Effector CD8-positive, alpha-beta T cell (primary cell): ENCODE measurements at places on chromosomes 7 and 10.

DNA sequence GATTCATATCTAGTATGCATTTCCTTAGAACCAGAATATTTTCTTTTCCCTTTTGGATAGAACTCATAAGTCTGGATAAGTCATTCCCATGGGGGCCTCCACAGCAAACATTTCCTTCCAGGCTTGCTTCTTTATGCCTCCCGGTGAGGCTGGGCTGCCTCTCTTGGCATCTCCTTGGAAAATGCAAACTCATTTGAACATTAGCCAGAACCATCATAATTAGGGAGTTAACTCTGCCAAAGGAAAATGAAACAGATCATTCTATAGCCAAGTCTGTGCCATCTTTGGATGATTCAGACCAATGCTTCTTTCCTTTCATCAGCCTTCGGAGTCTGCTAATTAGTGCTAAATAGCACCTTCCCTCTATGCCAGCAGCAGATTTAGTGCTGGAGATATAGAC, 81.1 kb downstream of the PLPP4 start:
- DNase-seq, result no peak

- no peak for DNase-seq
Measured at GRCh38 chr10:106935978-106936451, 228.5 kb downstream of the SORCS1 start.

GRCh38 chr7:116173051-116174028, 37.0 kb upstream of the TES start:
- DNase-seq, result peak; percentile 1

DNA sequence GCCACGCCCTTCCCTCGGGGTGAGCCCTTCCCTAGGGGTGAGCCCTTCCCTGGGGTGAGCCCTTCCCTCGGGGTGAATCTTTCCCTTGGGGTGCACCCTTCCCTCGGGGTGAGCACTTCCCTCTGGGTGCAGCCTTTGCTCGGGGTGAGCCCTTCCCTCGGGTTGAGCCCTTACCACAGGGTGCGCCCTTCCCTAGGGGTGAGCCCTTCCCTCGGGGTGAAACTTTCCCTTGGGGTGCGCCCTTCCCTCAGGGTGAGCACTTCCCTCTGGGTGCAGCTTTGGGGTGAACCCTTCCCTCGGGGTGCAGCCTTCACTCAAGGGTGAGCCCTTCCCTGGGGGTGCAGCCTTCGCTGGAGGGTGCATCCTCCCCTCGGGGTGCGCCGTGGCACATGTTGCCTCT, 34.6 kb upstream of the INSIG1 start:
- no peak for DNase-seq

- no peak for DNase-seq
Measured at GRCh38 chr7:1510780-1511154, 6.6 kb upstream of the INTS1 start.

DNA sequence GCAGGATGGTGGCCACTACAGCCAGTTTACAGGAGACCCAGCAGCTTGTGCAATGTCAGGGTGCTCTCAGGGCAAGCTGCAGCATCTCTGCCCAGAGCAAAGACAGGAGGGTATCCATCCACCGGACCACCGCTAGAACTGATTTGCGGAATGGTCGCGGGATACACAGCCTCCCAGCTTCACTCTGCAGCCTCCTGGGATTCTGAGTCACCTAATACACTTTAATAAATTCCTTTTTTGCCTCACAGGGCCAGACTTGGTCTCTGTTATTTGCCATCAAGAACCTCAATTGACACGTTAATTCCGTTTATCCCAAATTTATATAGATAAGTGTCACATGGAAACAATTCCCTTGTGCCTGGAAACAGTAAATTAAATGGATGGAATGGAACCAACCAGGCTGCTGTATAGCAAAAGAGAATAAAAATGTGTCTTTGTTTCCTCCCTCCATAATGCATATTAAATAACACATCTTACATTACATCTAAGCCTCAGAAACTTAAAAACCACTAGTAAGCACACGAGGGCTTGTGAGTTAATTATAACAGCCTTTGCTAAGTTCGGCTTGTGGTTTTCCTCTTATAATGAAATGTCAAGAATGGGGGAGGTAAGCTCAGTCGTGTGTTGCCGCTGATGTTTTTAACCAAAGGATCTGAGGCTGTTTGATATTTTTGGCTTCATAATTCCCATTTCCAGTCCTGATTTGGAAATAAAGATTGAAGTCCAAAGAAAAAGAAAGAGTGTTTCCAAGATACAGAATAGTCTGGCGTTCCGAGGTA, 52.1 kb downstream of the ADRB1 start:
- DNase-seq, result no peak

GRCh38 chr10:116364868-116365267, 40.6 kb downstream of the CCDC172 start:
- DNase-seq, result no peak

GRCh38 chr7:47610506-47611044, 28.7 kb upstream of the TNS3 start:
- no peak for DNase-seq

DNA sequence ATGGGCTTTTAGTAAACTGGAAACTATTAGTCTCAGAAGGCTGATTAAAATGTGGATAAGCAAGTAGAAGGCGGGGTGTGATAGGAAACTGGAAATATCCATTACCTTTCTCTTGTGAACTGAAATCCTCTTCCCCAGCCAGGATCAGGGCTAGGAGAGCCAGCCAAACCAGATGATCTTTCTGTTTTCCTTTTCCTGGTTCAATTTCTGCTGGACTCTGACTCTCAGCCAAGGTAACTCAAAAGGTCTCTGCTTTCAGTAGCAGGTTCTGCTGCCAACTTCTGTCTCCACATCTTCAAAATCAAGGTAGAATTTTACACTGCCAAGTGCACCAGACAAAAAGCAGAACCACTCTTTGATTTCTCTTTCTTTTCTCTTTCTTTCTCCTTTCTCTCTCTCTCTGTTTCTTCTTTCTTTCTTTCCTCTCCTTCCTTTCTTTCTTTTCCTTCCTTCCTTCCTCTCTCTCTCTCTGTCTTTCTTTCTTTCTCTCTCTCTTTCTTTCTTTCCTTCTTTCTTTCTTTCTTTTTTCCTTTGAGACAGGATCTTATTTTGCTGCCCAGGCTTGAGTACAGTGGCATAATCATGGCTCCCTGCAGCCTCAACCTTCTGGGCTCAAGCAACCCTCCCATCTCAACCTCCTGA, 30.8 kb downstream of the OTUD1 start:
- no peak for DNase-seq

- no peak for DNase-seq
Measured at GRCh38 chr10:29386342-29386999, 97.6 kb downstream of the LYZL1 start.

DNA sequence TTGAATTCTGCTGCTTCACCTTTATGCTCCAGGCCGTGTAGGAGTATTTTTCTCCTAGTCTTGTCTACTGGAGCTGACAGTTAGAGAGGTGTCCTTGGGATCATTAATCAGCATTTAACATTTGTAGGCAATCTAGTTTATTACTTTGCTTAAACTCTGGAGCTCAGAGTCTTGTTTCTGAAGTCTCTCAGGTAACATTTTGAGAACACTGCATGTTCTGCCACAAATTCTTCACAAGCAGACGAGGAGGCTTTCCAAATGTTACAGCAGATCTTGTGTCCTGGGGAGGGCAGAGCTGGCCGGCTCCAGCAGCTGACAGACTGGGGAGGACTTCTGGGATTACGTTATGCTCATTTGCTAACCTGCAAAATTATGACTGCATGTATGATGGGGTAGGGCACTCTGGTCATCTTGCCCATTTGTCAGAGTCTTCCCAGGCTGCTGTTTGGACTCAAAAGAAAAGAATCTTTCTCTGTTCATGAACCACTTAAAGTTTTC, 50.5 kb downstream of the GALNT17 start:
- DNase-seq, result no peak

DNA sequence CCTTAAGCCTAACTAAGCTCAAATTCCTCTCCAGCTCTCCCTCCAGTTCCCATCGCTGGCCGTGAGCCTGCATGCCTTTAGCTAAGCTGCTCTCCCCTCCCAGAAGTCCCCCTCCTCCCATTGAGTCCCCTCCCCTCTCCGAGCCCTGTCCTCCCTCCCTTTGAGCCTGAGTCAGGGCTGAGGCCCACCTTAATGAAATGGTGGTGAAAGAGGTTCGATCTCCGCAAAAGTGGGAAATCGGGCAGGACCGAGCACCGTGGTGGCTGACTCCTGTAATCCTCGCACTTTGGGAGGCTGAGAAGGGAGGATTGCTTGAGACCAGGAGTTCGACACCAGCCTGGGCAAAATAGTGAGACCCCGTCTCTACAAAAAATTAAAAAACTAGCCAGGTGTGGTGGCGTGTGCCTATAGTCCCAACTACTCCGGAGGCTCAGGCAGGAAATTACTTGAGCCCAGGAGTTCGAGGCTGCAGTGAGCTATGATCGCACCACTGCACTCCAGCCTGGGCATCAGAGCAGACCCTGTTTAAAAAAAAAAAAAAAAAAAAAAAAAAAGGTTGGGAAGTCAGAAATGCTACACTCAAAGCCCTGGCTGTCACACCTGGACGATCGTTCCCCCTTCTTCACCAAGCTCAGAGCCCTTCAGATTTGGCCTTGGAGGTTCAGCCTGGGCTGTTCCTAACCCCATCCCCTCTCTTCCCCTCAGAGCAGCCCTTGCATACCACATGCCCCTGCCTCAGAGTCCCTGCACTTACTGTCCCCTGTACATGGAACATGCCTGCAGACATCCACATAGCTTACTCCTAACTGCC, 995 bp upstream of the CLDN3 start:
- no peak for DNase-seq

- DNase-seq, result no peak
Measured at GRCh38 chr10:5978230-5978489, 817 bp upstream of the IL15RA start.

- no peak for DNase-seq
Measured at GRCh38 chr10:104054430-104054829, 31.2 kb downstream of the COL17A1 start.

- no peak for DNase-seq
Measured at GRCh38 chr7:30937416-30937815, 25.8 kb downstream of the AQP1 start.

- DNase-seq, result no peak
Measured at GRCh38 chr10:132488231-132488821, 49.3 kb upstream of the INPP5A start.

DNA sequence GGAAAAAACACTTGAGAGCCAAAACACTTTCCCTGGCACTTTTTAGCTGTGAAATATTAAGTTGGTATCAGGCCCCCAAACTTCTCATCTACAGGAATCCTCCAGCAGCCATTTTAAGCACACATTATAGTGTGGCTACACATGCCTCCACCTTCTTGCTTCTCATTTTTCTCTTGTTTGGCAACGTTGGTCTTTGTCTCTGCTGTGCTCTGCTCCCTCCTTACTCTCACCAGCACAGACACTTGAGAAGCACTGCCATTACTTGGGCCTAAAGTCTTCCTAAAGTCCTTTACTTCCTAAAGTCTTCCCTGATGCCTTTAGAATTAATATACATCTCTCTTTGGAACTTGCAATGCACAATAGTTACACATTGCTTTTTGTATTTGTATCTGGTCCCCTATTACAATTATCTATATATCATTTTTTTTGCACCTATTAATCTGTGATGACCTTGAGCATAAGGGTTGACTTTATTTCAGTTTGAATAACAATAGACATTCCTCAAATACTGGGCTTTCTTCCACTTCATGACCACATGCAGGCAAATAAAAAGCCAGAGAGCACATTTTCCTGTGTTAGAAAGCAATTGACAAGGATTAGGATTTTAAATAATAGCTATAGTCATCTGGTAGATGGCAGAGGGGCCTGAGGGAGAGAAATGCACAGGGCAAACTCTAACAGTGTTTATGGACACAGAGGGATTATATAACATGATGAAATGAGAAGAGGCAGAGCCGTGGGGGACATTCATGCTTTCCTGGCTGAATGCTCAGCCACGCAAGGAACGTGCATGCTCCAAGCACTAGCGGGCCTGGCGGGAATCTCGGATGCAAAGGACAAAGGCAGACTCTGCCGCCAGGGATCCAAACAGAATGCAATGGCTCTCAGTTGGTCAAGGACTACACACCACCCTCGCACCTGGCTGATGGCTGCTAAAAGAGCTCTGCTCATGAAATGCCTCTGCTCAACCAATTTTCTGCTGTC, 99.3 kb downstream of the CDC14C start:
- DNase-seq, result no peak

- DNase-seq, result no peak
Measured at GRCh38 chr7:93212881-93213280, 13.4 kb downstream of the HEPACAM2 start.

DNA sequence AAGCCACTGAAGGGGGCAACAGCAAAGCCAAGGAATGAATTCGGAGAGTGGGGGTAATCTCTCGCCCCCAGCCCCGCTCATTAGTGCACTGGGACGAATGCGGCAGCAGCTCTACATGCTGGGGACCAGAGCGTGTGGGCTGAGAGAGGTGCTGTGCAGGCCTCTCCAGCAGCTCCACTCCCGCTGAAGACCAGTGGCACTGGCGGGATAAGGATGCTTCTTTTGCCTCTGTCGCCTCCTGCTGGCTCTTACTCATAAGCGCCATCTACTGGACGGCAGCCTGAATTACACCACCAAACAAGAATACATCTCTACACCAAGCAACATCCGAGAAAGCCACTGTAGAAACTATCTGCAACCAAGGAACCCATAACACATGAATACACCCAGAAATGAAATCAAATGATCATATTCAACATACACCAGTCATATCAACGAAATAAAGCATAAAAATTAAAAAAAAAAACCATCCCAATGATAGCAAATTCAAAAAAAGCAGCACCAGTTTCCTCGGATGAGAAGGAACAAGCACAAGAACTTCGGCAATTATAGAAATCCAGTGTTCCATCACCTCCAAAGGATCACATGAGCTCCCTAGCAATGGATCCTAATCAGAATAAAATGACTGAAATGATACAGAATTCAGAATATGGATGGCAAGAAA, 79.0 kb upstream of the TMEM168 start:
- peak; percentile 9 for DNase-seq

- no peak for DNase-seq
Measured at GRCh38 chr10:62990126-62990525, 143.0 kb upstream of the NRBF2 start.

GRCh38 chr7:104795086-104795485, 218.9 kb upstream of the KMT2E start:
- no peak for DNase-seq

DNA sequence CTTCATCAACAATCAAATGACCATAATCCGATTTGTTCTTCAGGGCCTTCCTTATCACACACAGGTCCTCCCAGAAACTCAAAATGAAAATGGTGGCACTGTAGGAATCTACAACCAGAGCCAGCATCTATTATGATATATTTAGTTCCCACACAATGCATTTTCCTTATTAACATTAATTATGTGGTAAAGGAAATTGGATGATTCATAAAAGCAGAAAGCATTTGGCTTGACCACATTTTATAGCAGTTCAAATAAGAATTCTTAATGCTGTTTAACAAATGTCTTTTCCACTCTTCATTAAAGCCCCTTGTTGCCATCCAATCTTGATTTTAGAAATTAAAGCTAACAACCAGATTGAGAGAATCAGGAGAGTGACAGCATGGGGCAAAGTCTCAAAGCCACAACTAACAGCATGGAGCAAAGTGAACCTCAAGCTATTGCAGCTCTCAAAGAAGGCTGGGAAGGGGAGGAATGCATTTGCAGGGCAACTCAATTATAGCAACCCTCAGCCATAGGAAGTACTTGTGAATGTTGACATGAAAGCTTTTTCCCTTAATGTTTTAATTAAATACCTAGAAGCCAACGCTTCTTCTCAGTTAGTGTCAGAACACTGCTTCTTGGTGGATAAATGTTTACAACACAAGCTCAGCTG, 549.1 kb downstream of the NXPH1 start:
- DNase-seq, result no peak

GRCh38 chr7:108662783-108663362, 93.2 kb downstream of the DNAJB9 start:
- no peak for DNase-seq
